ENCODE measurements at places on chromosomes 1 and 21.

GRCh38 chr1:206766251-206766856, 4.2 kb upstream of the IL19 start:
- peak; percentile 74 for DNase-seq

GRCh38 chr1:50622259-50622658, 199.0 kb upstream of the DMRTA2 start:
- no peak for DNase-seq

DNA sequence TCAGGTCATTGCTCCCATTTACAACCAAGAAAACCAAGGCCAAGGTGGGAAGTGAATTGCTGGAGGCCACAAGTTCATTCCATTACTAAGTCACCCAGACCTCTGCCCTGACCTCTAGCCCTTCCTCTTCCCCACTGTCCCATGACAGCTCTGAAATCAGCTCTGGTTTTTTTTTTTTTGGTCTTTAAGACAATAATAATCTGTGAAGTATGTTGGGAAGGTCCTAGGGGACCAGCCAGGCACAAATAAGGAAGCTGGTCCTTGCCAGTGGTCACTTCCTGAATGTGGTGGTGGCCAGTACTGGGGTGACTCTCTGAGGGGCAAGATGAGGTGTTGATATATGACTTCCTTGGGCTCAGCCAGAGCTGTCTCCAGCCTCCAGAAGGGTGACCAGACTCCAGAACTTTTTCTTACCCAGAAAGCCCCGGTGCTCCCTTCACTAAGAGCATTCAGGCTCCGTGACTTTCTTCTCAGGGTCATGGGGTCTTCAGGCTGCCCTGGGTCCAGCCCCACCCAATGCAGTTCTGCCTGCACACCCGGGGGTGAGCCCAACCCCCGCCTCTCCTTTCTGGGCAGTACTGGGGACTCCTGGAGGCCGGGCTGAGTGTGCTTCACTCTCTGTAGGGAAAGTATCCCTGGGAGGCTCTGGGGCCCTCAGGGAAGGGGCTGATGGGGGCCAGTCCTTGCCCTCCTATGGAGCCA, 159.6 kb downstream of the PTPRU start:
- no peak for DNase-seq

DNA sequence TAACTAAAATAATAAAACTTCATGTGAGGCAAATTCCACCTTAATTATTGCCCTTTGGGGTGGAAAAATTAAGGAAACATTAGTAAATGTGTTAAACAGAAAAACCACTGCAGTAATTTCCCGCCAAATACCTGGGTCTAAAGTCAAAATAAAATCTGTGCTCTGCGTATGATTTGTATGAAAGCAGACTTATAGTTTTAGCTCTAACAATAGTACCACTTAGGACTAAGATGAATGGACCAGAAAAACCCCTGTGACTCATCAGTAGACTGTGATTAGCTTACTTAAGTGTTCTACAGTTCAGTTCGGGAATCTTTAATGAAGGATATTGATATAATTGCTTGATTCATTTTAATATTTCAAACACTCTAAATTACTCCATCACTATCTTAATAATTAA, 23.3 kb upstream of the C1orf105 start:
- no peak for DNase-seq

DNA sequence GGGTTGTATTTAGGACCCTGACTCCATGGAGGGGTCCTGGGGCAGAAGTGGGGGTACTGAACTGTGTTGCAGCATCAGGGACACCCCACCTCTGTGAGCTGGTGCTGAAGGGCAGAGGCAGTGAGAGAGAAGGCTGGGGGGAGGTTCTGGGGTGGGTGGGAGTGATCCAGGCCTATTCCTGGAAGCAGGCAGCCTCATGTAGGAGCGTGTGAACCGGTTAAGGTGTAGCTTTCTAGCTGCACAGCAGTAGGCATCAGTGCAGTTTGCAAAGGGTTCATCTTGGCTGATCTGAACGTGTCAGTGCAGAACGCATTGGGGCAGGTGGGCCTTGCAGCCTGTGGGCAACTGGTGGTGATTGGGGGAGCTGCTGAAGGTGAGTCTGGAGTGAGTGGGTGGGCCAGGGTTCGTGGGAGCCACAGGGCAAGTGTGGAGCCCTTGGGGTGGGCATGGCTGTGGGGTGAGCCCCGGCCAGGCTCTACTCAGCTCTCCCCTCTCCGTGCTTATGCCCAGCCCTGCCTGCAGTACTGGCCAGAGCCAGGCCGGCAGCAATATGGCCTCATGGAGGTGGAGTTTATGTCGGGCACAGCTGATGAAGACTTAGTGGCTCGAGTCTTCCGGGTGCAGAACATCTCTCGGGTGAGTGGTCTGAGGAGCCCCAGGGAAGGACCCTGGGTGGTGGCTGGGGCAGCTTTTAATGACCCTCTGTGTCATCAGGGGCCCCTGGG, 86.7 kb downstream of the PTPRU start:
- DNase-seq: no peak

DNA sequence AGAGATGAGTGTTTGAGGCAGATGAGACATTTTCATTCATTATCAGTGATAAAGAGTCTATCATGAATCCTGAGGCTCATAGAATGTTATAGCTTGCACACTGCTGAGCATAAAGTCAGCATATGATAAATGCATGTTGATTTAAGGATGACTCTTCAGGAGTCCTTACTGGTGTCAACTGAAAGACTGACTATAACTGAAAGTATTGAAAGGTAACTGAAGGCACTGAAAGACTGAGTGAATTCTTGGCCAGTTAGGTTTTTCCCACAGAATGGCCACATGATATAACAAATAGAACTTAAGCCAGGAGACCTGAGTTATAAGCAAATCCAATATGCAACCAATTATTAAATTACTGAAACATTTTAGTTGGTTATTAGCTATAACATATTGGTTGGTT, 69.0 kb upstream of the HSD17B7 start:
- no peak for DNase-seq

DNA sequence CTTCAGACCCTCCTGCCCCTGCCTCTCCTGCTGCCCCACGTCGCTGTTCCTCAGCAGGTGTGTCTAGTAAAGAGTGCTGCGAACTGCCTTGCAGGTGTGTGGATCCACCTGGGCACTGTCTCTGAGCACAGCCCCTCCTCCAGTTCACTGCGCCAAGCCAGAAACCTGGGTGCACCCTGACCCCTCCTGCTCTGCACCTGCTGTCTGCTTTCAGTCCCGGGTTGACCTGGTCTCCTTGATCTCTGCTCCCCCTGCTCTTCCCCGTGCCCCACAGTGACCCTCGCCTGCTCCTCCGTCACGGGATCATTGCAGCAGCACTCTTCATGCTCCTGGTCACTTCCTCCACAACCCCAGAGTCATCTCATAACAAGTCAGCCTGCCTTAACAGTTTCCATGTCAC, 6.5 kb downstream of the A3GALT2 start:
- DNase-seq: no peak

DNA sequence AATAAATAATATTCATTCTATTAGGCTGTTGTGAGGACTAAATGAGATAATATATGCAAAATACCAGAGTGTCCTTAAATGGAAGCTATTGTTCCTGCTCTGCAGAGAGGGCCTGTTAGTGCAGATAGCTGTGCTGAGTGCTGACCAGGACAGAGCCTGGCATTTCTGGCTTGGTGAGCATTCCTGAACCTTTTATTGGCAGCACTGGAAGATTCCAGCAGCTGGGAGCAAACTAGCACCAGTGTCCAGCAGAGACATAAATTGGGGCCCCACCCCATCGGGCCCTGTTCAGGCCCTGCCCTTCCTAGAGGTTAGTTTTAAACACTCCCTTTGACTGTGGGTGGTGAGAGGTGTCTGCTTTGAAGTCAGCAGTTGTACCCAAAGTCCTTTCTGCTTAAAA, 85.9 kb upstream of the GADD45A start:
- DNase-seq: no peak

DNA sequence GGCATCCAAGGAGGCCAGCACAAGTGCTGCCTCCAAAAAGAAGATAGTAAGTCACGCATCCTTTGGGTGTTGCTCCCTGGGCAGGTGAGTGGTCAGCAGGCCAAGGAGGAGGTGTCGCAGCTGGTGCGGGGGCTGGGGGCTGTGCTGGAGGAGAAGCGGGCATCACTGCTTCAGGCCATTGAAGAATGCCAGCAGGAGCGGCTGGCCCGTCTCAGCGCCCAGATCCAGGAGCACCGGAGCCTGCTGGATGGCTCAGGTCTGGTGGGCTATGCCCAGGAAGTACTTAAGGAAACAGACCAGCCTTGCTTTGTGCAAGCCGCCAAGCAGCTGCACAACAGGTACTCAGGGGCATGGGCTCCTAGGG, 4.3 kb downstream of the TRIM46 start:
- DNase-seq: no peak

GRCh38 chr1:93434987-93435386, 12.9 kb upstream of the FNBP1L start:
- DNase-seq: no peak

GRCh38 chr1:118898712-118899111, 89.4 kb downstream of the TBX15 start:
- DNase-seq: no peak

DNA sequence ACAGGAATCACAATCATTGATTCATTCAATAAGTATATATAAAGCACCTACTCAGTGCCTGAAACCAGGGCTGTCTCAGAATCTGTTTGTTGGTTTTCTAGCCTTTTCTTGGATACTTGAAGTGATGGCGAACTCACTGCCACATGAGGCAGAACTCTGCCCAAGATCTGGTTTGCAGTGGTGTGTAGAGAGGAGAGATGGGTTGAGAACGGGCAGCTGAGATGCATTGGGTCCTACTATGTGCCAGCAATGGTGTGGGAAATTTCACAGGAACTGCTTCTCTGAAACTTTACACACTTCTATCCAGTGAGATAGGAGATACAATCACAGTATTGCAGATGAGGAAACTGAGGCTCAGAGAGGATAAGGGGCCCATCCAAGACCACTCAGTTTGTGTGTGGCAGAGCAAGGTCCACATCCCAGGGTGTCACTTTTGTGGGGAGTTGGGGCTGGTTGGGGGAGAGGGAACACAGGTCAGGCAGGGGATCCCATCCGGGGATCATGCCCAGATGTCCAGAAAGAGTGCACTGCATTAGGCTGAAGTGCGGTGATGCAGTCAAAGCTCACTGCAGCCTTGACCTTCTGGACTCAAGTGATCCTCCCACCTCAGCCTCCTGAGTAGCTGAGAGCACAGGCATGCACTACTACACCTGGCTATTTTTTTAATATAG, 83.7 kb upstream of the IFFO2 start:
- no peak for DNase-seq

- DNase-seq: no peak
These were observed 228.5 kb downstream of the CACNA1E start for GRCh38 chr1:181711820-181712219.

- no peak for DNase-seq
These were observed 102.2 kb upstream of the GADD45A start for GRCh38 chr1:67582625-67583461.

- no peak for DNase-seq
These were observed 57.9 kb downstream of the FMN2 start for GRCh38 chr1:240149484-240150094.

GRCh38 chr1:67921725-67922489, 88.6 kb upstream of the GNG12 start:
- no peak for DNase-seq
